ENCODE measurements at places on chromosomes 12 and 14.

- no peak for DNase-seq
These were observed 9.8 kb downstream of the DHRS1 start for GRCh38 chr14:24289649-24290280.

- no peak for DNase-seq
These were observed 151.4 kb downstream of the GXYLT1 start for GRCh38 chr12:41993283-41993682.

DNA sequence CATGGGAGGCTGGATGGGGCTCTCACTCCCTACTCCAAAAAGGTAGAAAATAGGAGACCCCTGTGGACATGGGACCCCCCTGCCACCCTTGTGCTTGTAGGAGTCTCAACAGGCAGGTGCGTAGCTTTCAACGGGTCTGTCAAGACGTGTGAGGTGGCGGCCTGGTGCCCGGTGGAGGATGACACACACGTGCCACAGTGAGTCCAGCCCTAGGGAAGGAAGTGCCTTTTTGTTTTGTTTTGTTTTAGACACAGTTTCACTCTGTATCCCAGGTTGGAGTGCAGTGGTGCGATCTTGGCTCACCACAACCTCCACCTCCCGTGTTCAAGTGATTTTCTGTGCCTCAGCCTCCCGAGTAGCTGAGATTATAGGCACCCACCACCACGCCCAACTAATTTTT lies 12.9 kb downstream of the P2RX4 start:
- no peak for DNase-seq

DNA sequence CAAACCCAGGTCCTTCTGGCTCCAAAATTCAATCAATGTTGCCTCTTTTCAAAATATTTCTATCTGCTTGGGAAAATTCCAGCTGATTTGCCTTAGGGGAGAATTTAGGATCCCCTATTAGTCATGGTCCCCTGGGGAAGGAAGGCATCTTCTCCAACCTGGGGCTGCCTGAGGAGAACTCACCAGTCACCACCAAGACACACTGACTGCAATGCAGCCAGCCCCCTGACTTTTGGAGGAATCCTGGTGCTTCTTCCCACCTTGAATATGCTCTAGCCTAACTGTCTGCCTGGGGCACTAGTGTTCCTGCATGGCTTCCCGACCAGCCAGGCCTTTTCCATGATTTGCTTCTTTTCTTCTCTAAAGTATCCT lies 71.8 kb upstream of the BCL2L14 start:
- DNase-seq, result no peak
